Ovary (tissue), 10 donors: ENCODE measurements at places on chromosomes 16 and 17.

DNA sequence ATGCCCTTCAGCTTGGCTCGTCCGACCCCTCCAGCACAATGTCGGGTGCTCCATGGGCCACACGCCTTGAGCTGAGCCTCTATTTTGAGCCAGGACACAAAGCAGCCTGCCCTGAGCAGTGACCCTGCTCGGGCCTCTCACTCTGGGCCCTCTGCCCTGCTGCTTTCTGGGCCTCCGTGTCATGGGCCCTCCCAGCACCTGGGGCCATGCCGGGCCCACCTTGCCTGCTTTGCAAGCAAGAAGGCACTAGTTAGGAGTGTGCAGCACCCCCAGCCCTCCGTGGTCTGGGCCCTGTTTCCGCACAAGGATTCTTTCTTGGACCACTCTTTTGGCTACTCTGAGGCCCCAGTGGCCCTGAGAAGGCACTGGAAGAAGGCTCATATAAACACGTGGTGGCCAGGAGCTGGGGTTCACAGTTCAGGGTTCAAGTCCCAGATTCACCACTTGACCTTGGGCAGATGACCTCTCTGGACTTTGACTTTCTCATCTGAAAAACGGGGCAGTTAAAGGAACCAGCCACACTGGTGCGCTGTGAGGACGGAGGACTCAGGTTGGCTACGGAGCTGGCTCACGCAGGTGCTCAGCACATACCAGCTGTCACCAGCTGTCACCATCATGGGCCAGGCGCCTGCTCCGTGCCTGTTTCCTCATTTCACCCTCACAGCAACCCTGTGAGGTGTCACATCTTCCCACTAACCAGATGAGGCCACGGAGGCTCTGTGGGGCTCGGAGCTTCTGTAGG is 166.0 kb upstream of the GSE1 start:
- DNase-seq = no peak

DNA sequence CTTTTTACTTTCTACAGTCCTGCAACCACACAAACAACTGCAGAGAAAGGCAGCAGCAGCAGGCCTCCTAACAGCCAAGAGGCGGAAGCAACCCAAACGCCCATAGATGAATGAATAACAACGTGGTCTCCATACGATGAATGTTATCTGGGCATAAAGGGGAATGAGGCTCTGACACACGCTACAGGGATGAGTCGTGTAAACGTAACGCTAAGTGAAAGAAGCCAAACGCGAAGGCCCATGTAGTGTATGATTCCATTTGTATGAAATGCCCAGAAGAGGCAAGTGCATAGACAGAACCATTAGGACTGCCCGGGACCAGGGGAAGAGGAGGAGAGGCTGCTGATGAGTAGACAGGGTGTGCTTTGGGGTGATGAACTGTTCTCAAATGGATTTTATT is 94.8 kb upstream of the DNAH17 start:
- DNase-seq = no peak

DNA sequence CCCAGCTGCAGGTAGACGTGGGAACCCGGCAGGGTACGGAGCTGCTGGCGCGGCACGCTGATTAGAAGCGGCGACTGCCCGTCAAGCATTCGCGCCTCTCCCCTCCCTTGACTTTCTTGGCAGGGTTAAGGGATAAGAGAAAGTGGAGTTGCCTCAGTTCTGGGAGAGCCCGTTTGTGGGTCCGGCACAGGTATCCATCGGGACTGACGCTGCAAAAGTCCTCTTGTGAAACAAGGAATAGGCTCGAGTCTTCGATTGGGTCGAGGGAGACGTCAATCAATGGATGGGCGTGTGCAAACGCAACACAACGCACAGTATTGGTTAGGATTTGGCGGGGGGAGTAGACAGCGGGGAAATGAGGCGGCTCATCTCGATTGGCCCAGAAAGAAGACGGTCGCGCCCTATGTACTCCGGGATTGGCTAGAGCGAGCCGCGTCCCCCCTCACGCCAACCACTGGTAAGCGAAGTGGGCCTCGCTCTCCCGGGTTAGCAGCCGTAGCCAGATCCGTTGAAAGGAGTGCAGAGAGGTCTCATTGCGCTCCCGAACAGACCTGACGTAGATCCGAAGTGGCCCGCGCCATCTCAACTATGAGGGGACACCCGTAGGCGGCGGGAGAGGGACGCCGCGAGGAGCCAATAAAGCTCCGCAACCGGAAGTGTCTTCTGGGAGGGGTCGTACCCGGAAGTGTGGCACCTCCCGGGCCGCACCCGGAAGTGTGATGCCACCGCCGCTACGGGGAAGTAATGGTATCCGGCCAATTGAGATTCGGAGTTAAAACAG is at the start of gene MON1B:
TSS of gene MON1B (plus strand) at position 713 of the 781 bp plus-strand sequence. CDS start 296 bp downstream, outside the sequence.
- DNase-seq = peak; percentile 95

DNA sequence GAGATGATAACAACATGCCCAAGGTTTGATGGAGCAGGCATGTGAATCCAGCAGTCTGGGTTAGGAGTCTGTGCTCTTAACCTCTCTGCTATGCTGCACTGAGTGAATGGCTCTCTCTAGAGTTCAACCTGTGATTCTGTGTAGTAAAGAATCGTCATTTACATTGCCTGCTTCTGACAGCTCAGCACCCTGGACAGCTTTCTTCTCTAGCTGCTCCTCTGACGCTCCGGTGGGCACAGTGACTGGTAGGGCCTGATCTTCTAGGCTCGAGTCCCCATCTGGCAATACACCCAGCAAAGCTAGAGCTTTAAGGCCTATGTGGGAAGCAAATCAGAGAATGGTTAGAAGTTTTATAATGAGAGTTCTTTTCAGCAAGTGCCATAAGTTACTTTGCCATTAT is 85.3 kb upstream of the ATP2A3 start:
- no peak for DNase-seq

DNA sequence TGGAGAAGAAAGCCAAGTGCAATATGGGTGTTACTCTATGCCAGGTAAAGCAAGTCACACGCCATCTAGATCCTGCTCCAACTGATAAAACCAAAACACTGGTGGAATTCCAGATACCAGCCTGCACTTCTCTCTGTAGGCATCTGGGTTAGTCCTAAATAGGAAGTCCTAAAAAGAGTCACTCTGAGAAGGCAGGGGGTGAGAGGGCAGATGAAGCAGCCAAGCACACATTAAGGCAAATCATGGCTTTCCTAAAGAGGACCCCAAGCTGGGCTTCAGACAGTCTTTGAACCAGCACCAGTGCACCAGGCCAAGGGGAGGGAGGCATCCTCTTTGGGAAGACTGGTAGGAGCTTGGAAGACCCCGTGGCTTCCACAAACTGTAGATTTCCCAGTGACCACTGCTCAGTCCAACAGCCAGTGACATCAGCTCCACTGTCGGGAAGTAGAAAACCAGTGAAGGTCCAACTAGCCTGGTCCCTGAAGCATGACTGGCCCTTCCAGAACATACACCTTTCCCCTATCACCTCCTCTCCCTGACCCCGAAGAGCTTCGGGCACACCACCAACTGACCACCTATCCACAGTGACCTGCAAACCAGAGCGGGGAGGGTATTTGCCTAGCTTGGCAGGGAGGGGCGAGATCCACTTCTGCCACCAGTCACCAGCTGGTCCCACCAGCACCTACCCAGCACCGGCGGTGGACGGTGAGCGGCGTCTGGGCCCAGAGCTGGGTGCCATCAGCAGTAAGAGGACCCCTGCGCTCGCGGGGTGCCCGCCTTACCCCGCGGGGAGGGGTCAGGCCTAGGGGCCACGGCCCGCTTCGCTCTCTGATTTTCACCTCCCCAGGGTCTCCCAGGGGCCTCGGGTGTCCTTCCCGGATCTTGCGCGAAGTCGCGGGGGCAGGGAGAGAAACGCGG is 1.0 kb downstream of the LITAF start:
- peak; percentile 59 for DNase-seq

- DNase-seq = no peak
These were observed 6.6 kb downstream of the CD300C start for GRCh38 chr17:74539281-74539820.

DNA sequence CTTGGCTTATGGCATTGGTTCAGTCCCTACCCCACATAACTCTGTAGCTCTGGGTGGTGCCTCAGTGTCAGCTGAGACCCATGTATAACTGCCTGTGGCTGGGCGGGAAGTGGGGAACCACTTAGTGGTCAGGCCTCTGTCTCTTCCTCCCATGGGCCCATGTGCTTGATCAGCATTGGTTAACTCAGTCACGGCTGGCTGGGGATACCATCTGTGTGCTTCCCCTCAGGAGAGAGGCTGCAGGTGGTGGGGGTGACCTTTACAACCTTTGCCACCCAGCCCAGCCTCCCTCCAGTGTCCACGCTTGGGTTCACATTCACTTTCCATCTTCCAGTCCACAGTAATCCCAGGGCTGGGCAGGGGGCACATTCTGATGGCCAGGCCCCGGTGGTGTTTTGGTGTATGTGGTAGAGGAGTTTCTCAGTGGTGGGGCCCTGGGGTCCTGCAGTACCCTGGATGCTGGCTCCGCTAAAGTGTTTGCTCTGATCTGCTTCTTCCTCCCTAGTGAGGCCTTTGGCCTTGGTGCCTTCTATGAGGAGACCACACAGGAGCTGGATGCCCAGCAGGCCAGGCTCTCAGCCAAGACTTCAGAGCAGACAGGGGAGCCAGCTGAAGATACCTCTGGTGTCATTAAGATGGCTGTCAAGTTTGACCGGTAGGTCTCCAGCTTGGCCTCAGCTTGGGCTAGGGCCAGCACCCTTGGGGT is 10.2 kb upstream of the NFATC3 start:
- no peak for DNase-seq

DNA sequence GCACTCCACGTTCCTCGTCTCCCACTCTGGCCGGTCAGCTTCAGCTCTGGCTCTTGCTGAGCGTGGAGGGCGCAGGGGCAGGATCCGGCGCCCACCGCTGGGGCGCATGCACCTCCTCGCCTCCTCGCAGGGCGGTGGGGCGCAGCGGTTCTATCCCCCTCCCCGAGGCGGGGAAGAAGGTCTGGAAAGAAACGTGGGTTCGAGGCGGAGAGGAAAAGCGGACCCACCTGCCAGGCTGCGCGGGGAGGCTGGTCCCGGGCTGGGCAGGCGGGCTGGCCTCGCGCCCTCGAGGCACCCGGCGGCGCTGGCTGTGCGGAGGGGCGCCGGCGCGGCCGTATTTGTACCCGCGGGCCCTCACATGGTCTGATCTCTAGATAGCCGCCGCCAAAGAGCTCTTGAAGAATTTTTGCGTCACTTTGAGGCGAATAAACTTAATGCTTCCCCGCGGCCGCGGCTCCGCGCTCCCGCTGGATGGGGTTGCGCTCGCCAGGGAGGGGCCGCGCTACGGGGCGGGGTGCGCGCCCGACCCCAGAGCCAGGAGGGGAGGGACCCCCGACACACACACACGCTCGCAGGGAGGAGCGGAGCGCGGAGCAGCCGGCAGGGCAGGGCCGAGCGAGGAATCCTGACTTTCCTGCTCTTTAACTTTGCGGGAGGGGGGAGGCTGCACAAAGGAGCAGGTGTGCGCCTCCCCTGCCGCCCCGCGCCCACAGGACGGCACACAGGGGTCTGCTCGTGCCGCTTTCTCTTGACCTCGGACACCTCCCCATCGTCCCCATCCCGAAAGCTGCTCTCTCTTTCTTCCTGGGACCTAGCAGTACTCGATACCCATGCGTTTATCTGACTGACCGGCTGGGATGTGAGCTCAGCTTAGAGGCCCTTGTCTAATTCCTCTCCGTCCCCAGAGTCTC is at the start of gene SLC6A4:
TSS of gene SLC6A4 (minus strand) at position 312 of the 911 bp plus-strand sequence. CDS start 13,739 bp downstream, outside the sequence.
- DNase-seq = no peak

DNA sequence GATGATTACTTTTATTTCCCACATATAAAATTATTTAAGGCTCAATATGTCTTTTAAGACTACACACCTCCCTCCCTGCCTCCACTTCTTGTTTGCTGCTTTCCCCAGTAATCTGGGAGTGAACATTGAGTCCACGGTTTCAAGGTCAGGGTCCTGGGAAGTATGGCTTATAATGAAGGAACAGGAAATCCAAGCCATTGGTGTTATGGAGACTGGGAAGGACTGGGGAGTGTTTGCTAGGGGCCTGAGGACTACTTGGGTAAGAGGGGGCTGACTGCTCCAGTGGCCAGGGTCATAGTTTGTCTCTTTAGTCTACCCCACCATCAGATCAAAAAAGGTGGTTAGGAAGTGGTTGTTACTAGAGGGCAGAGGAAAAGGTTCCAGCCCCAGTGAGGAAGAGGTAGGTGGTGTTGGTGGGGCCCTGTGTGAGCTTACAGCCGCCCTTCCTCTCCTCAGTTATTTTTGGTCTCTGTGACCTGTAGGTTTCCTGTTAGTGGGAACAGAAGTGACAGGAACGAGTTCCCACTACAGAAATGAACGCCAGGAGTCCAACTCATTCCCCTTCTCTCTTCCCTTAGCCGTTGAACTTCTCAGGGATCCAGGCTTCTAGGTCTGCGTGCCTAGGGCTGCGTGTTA is 742 bp upstream of the SLC16A13 start:
- no peak for DNase-seq

- DNase-seq = no peak
These were observed 217.4 kb downstream of the RPTOR start for GRCh38 chr17:80762076-80762475.

GRCh38 chr17:10754109-10754508 is 24.3 kb upstream of the TMEM220 start:
- peak; percentile 34 for DNase-seq

DNA sequence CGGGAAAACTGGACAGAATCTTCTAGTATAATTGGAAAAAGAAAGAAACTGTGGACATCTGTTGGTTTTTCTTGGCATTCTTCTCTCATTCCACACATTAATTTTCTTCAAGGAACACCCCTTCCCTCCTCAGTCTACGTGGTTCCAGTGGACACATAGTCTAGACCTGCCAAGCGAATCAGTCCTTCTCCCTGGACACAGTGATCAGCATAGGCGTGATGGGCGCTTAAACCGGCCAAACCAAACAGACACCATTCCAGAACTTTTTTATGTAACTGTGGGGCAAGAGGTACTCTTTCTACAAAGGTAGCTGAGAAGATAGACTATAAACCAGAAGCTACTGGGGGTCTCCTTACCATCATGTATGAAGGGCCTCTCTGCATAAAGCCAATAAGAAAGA is 121.8 kb upstream of the COX10 start:
- no peak for DNase-seq

DNA sequence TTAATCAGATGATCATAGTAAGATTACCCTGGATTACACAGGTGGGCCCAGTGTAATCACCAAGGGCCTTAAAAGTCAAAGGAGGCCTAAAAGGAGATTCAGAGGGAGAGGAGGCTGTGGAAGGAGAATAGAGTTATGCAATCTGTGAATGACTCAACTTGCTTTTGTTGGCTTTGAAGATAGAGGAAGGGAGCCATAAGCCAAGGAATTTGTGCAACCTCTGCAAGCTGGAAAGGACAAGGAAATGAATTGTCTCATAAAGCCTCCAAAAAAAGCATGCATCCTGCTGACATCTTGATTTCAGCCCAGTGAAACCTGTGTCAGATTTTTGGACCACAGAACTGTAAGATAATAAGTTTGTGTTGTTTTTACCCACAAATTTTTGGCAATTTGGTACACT is 109.6 kb downstream of the CNTNAP4 start:
- DNase-seq = no peak
